ENCODE measurements at places on chromosomes 13 and 19.

- DNase-seq: no peak
These were observed 1270.8 kb downstream of the PCDH9 start for GRCh38 chr13:65959305-65959704.

GRCh38 chr19:55225415-55225958 lies 3.1 kb downstream of the TMEM86B start:
- DNase-seq: no peak

DNA sequence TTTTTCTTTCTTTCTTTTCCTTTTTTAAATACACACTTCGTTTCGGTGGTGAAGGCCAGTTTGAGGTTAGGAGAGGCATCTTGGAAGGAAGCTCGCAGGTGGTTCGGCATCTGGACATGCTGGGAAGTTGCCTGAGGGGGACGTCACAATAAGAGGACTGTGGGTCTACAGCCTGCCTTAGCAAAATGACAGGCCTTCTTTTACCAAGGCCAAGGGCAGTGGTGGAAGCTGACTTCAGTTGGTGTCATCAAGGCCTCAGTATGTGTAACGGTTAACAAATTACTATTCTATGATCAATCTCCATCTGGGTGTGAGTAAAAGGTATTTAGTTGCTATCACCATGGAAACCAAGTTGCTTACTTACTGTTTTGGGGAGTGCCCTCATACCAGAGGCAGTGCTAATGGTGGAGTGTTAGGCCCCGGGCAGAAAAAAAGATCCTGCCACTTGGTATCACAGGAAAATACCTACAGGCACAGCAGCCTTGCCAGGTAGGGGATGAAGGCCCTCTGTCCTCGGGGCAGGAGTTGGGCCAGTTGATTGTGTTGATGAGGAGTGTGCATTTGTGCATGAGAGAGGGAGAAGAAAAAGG lies 10.3 kb downstream of the ACTN4 start:
- DNase-seq: no peak

DNA sequence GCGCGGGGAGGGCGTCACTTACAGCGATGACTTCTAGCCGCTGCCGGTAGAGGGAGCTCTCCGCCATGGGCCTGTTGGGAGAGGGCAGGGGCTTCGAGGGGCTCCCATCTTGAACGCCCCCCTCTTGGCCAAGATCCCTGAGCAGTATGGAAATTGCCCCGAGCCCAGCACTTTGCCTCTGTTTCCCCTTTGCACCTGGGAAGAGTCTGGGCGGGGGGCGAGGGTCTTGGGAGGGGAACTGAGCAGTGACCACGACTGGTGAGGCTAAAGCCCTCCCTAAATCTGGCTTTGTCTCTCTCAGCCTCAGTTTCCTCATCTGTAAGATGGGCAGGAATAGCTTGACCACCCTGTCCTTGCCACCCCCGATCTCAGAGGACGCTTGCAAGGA lies 2.8 kb downstream of the PALM3 start:
- no peak for DNase-seq

DNA sequence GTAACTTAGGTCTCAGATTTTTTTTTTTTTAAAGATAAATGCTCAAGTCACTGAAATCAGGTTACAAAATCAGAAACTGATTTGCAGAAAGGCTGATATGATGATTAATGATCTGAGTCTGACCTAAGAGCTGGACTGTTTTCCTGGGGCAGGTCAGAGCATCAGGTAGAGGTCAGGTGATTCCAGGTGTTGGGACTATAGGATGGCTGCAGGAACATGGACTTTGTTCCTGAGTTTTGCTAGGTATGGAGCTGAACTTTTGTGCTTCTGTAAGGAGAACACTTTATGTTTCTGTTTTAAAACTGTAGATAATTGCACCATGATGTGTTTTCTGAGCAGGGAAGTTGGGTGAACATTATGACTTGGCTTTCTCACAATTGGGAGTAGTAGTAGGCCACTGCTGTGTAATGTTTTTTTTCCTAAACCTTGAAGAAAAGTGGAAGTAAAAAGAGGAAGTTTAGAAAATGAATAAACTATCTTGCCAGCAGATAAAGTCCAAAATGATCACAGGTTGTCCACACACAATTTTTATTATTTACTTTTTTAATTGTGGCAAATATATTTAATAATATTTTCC lies 297.2 kb downstream of the DCT start:
- no peak for DNase-seq
